ENCODE measurements at places on chromosomes 4 and X.

GRCh38 chr4:89268679-89269078, 38.9 kb downstream of the GPRIN3 start:
- no peak for DNase-seq

- DNase-seq: no peak
These were observed 451 bp downstream of the SOD3 start for GRCh38 chr4:24795666-24796381.

- no peak for DNase-seq
These were observed 220.7 kb downstream of the TACR3 start for GRCh38 chr4:103499094-103499493.

GRCh38 chr4:3384771-3385710, 56.7 kb upstream of the HGFAC start:
- peak; percentile 81 for DNase-seq
